SJSA1 (cell line): ENCODE measurements at places on chromosomes 12 and 14.

DNA sequence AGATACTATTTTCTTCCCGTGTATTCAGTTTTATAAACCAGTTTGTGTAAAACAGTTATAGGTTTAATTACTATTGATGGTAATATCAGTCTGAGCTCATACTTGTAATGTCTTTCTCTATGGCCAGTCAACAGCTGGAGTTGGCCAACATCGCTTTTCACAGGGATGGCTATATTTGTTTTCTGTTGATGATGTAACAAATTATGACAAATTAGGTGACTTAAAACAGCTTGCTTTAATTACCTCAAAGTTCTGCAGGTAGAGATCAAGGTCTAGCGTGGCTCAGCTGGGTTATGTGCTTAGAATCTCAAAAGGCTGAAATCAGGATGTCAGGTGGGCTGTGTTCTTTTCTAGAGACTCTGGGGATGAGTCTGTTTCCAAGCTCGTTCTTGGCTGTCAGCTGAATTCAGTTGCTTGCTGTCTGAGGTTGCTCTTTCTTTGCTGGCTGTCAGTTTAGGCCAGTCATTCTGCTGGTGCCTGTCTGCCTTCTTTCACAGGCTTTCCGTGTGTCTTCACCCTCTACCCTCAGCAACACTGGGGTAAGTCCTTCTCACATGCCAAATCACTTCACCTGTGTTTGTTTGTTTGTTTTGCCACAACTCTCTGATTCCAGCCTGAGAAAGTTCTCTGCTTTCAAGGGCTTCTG lies 370.2 kb upstream of the E2F7 start:
- DNase-seq = no peak

- DNase-seq = no peak
Observed at GRCh38 chr14:63800083-63800482, 52.7 kb upstream of the SYNE2 start.

GRCh38 chr14:67285876-67286452 lies 44.7 kb downstream of the PALS1 start:
- DNase-seq = peak; percentile 21

DNA sequence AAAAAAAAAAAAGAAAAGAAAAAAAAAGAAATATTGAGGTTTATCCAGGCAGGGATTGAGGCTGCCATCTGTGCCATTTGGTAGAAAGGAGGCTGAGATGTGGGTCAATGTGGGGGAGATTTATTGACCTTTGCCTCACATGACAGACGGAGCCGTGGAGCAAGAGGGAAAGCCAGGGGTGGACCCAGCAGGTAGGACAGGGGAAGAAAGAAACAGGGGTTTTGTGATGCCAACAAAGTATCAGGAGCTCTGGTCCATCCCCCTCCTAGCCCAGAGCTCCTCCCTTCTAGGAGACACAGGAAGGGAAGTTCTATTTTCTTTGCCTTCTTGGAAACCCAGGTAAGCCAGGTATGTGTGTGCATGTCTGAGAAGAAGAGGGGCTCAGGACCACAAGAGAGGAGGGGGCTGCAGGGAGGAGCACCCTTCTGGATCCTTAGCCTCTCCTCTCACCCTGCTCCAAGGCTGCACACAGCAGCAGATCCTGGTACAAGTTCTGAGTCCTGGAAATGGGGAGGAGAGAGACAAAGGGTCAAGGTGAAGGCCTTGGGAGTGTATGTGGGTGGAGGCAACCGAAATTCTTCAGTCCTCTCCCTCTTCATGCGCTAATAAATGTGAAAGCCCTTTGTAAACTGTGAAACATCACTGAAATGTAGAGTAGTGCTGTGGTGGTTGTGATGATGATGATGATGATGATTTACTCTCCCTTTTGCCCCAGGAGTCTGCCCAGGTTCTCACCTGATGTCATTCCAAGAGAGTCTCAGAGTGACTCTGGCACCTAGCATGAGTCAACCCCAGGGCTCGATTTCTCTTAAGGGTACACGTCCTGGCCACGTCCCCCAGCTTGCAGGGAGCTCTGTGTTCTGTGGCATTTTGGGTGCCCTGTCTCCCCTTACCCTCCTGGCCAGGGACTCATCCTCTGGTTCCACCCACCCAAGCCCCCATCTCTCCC lies 26.3 kb downstream of the ZFP36L1 start:
- no peak for DNase-seq

DNA sequence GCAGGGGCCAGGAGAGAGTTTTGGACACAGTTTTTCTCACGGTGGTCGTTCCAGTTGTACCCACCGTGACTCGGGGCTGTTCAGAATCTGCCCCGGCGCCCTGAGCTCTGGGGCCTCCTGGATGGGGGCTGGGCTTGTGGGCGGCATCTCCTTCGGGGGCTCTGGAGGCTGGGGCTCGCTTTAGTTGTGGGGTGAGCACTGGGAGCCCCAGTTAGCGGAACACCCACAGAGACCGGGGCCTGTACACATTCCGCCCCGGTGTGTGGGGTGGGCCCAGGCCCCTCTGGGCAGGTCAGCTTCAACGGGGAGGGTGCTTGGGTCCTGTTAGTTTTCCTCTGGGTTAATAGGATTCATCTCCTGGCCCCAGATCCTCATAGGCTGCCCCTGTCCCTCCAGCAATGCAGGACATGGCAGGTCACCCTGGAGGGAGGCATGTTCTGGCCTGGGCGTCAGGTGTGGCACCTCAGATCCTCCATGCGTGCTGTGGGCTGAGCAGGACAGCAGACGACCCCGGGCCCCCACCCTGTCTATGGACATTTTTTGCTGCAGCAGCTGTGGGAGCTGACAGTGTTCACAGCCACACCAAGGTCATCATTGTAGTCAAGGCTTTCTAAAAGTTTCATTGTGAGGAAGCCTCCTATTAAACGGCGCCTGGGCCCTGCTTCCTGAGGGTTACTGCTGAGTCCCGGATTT lies 393.2 kb downstream of the TMEM121 start:
- no peak for DNase-seq

DNA sequence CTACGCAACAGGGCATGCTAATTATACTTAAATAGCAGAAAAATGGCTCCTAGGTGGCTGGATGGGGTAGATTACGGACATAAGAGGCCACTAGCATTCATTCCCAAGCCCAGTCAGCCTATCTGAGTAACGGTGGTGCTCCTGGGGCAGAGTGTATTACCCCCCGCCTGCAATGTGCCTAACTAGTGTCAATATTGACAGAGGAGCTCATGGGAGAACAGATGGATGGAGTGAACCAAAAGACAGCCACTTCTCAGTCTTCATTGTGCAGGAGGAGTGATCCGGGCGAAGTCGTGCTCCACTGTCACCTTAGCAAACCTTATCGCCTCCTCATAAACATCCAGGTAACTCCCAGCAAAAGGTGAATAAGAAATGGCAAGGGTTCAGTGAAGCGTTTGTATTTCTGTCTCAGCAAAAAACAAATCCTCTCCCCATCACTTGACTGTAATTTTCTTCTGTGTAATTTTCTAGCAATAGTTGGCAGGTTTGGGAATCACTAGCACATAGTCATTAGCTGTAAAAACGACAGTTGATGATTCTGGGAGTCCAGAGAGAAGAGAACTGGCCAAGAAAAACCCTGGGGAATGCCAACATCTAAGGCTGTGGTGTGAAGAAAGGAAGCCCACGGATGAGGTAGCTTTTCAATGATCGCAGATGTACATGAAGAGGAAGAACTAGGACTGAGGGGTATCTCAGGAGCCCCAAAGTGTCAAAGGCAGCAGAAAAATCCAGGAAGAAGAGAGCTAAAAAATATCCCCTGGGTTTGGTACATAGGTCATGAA lies 126.6 kb upstream of the BCL2L14 start:
- DNase-seq = no peak

- no peak for DNase-seq
Observed at GRCh38 chr12:52023976-52024688, 17.4 kb downstream of the TAMALIN start.

- DNase-seq = no peak
Observed at GRCh38 chr14:54193871-54194270, 202.9 kb upstream of the CDKN3 start.

DNA sequence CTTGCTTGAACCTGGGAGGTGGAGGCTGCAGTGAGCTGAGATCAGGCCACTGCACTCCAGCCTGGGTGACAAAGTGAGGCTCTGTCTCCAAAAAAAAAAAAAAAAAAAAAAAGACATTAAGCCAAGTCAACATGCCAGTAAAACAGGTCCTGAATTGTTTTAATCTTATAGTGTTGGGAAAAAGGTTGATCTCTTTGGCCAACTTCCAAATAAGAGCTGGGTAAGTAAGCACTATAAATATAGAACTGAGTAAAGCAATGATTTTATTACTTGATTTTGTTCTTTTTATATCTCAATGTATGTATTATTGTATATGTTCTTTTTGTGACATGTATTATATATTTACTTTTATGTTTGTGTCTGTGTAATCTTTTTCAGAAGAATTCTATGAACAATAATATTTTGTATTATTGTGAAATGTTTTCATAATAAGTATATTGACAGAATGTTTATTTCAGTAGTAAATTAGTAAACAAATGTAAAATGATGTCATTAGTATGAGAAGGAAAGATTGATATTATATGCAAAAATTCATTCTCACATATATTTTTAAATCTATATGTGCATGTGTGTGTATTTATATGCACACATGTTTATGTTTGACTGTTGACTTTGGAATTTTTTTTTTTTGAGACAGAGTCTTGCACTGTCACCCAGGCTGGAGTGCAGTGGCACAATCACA lies 9.6 kb upstream of the AKAP6 start:
- DNase-seq = no peak

DNA sequence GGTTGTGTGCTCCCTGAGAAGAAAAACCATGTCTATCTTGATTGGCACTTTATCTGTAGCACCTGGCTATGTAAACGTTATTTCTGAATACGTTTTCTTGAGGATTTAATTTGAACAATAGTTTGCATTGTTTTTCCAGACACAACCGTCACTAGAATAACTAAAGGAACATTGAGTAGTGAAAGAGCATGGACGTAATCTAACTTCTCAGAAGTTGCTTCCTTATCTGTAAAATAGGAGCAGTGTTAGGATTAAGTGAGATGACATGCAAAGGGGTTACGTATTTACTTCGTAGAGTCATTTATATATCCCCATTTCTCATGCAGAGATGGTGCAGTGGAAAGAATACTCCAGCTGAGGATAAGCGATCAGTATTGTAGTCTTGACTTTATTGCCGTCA lies 8.1 kb downstream of the AEBP2 start:
- no peak for DNase-seq
